Suppressor macrophage treated with lipopolysaccharide for 4 hours (primary cell): ENCODE measurements at places on chromosomes 7 and 10.

DNA sequence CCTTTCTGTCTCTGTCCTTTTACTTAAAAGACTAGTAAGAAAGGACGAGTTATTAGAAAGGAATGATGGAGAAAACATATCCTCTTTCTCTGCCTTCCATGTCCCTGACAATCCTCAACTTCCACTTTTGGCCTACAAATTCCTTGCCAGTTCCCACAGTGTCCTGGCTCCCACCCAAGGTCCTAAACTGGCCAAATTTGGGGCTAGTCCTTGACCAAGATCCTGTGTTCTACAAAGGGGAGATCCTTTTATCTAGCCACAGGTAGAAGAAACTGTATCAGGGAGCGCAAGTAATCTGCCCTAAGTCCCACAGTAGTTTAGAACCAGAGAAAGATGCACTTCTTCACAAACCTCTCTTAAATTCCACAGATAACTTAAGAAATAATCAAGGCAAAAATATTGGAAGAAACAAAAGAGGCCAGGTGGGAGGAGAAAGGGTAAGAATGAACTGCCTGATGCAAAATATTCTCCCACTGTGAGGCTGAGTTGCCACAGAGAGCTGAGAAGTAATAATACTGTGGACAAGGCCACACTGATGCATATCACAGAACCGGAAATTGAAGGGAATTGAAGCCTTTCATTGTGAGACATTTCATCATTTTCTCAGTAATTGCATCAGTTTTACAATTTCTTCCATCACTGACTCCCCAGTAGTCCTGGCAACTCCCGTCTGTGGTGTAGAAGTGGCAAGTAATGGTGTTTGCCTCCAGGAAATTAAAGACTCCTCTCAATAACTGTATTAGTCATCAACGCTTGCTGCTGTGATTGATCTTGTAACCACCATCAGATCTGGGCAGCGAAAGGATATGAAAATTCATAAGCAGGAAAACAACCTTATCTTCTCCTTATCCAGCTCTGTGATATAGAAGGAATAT lies 47.2 kb downstream of the DNAJC12 start:
- peak; percentile 49 for DNase-seq

GRCh38 chr7:128155100-128155740 lies 85.9 kb upstream of the LEP start:
- peak; percentile 66 for DNase-seq

DNA sequence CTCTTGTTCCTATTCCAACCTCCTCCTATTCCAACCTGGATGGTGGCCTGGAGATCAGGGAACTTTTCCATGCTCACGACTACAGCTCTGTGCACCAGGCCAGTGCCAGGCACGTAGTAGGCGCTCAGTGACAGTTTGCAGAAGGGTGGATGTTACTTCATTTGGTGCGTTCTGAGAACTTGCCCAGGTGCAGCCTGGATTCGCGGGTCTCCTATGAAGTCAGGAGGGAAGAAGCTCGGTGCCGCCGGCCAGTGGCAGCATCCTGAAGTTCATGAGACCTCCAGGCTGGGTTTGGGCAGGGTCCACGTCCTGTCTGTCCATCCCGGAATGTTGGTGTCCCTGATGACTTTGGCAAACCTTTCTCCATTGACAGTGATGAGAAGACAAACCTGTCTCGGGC lies 21.3 kb downstream of the LHPP start:
- no peak for DNase-seq

- DNase-seq: no peak
Measured at GRCh38 chr10:113095419-113096127, 145.5 kb downstream of the TCF7L2 start.

- DNase-seq: peak; percentile 73
Measured at GRCh38 chr10:97687785-97688781, 1.0 kb upstream of the AVPI1 start.

- DNase-seq: no peak
Measured at GRCh38 chr10:28520346-28520745, 12.6 kb upstream of the WAC start.

- peak; percentile 17 for DNase-seq
Measured at GRCh38 chr7:95899919-95900513, 127.7 kb downstream of the DYNC1I1 start.

DNA sequence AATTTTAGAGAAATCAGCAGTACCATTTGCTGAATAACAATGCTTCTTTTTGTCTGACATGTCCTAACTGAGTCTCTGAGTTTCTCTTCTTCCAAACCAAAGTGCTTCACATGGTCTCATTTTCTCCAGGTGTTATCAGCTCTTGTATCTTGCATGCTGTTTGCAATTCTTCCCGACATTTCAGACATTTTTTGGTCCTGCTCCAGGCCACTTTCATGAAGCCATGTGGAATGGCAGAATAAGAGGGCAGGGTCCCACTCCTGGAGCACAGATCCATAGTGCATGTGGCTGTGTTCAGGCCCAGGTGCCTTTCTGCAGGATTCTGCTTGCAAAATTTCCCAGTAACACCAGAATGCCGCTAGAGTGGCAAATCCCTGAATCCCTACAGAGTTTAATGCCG lies 916.2 kb downstream of the NXPH1 start:
- no peak for DNase-seq

- no peak for DNase-seq
Measured at GRCh38 chr7:70325509-70326101, 727.3 kb downstream of the AUTS2 start.

GRCh38 chr7:20282959-20283358 lies 47.7 kb upstream of the ITGB8 start:
- DNase-seq: peak; percentile 30

DNA sequence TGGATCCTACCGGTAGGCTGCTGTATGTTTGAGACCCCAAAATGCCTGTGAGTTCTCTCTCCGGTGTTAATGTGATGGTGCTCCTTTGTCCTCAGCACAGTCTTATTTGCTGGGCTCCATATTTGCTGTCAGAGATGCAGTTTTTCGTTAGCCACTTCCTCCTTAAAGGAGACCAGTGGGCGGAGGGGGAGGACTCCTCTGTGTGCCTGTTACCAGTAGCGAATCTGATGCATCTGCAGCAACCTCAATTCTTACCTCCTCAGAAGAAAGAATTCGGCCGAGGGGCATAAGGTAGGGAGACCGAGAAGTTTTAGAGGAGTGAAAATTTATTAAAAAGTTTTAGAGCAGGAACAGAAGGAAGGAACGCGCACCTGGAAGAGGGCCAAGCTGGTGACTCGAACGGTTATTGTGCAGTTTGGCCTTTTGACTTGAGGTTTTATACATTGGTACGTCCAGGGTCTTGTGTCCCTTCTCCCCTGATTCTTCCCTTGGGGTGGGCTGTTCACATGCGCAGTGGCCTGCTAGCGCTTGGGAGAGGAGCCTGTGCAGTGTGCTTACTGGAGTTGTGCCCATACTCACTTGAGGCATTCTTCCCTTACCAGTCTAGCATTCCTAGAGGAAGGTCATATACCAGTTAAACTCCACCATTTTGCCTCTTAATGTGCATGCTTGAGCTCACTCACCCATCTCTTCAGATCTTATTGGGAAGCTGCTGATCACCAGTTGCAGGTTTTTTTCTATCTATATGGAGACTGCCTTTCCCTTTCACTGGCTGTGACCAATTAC lies 49.5 kb downstream of the GNAI1 start:
- no peak for DNase-seq

DNA sequence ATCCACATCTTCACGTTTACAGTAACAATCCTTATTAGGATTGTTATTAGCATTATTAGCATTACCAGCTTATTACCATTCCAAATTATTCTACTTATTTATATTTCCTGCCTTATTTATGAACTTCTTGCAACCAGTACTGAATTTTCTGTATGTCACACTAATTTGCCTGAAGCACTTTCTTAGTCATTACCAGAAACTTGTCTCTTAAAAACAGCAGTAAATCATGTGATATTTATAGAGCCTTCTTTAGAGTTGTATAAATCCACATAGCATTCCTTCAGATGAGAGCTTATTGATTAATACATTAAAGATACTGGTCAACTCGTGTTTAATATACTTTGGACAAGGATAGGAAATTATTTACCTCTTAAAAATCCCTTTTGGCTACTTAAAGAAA lies 618.6 kb downstream of the SUGCT start:
- no peak for DNase-seq

DNA sequence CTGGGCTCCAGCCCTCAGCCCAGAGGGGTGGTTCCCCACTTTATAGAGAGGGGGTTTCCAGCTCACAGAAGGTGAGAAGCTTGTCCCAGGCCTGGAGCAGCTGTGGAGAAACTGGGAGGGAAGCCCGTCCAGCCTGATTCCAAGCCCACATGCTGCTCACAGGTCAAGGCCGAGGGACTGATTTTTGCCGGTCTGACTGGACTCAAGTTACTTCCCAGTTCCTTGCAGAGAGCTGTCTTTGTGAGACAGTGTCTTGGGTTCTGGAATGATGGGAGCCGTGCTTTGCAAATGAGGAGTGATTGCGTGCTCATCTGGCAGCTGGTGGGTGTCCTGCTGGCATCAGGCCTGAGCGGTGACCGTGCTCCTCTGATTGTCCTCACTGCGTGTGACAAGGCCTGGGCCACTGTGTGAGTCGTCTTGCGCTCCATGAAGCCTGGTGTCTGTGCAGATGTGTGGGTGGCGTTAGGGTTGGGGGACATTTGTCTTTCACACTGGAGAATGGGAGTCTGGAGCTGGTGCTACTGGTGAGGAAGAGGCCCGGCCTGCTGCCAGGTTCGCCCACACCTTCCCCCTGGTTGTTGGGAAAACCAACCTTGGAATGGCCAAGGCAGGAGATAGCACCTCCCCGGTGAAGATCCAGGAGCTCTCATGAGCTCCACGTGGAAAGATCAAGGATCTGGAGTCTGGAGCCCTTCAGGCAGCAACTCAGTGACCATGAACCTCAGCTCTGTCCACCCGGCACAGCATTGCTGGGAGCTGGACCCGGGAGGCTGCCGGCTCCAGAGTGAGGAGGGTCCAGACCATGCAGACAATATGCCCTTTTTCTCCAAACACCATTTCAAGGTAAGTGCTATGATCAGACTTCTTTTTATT lies 129.6 kb downstream of the SMURF1 start:
- no peak for DNase-seq

- no peak for DNase-seq
Measured at GRCh38 chr7:81638198-81638597, 131.6 kb downstream of the HGF start.

GRCh38 chr10:43040482-43041256 lies 36.2 kb upstream of the RET start:
- DNase-seq: no peak

- DNase-seq: no peak
Measured at GRCh38 chr10:77978360-77978759, 51.0 kb downstream of the POLR3A start.

- no peak for DNase-seq
Measured at GRCh38 chr10:98920807-98921206, 314.8 kb downstream of the HPSE2 start.

DNA sequence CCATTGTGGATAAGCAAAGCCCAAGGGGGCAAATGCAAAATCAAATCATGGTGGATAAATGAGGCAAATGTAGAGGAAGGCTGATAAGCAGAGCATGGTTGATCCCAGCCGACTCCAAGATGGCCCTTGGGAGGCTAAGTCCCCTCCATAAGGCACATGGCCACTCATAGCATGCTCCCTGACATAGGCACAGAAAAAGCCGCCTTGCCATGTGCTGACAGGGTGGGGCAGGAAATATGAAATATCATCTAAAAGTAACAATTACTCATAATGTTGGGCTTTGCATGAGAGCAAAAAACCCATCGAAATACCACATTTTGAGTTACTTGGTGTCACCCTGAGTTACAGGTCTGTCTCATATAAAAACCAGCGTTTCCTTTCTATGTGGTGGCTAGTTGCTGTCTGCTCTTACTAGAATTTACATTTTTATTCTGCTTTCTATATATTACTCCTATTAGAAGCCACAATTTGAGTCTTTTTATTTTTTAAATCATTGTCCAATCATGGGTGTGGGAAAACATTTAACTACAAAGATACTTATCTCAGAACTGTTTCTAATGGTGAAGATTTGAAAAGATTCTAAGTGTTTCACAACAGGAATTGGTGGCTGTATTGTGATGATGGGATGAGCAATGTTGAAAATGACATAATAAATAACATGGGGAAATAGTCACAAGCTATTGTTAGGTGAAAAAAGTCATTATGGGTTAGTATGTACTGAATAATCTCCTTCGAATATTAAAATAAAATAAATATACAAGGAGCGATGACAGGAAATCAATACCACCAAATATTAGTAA lies 102.7 kb downstream of the CUBN start:
- DNase-seq: peak; percentile 88

DNA sequence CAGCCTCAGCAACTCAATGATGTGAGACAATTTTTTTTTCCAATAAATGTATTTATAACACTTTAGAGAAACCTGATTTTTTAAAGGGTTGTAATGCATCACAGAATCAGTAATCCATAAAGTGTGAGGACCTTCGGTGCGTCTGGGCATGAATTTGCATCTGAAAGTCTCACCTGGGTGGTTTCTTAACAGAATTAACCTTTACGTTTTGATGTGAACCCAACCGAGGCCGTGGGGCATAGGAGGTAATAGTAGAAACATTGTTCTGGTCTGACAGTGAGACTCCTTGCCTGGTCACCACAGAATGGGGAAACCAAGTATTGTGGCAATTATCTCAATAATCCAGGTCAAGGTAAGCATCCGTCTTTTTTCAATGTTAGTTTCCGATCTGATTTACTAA lies 114.6 kb downstream of the PRKCQ start:
- no peak for DNase-seq

DNA sequence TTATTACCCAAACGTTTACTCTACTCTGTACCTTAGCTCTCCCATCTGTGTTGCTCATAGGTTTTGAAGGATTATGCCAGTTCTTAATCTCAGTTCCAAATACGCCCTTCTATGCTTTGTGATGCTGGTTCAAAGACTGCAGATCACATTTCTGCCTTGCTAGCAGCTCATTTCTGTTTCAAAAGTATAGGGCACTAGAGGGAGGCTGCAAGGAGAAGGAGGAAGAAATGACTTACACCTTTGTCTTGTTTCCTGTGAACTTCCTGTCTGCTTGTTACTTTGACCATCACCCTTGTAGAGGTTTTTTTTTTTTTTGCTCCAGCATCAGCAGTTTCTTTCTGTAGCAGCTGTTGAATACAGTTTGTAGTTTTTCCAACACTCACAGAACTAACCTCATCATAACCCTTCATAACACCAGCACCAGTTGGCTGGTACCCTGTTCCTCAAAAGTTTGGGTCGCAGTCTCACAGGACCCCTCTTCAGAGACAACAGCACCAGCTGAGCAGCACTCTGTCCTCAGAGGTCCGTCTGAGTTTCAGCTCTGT lies 16.5 kb downstream of the SLK start:
- DNase-seq: no peak

- DNase-seq: peak; percentile 47
Measured at GRCh38 chr7:36982766-36983165, 258.5 kb upstream of the AOAH start.

DNA sequence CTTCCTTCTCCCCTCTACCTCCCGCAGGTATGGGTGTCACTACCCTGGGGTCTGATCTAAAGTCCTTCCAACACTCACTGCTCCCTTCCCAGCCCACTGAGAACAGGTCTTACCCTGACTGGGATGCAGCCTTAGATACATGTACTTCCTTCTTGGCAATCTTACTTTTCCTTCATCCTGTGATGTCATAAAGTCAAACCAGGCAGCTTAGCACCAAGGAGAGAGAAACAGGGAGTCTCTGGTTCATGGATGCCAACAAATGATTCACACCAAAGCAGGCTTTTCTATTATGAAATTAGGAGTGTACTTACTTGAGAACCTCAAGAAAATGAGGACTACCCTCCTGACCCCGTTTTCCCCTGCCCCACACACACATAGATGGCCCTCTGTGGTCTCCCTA lies 111.0 kb upstream of the KMT2E start:
- DNase-seq: no peak
